AG04449 (cell line): ENCODE measurements at places on chromosomes 1 and 21.
A peak's percentile ranks its signal among the peaks of the same experiment; 100 is the strongest.

DNA sequence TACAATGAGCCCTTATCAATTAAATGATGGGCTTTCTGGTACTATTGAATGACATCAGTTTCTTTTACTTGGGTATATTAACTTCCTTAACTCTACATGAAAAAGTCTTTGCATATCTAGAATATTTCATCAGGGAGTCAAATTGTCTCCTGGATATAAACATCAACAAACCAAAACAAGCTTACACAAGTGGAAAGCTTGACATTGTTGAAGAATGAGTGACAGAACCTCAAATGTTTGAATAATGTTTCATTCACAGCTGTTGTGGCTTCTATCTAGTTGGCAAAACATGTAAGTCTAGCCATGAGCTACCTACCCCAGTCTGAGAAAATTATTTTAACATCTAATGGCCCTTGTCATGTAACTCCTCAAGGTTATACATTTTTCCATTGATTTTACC lies 604.8 kb upstream of the ADAMTS5 start:
- peak; percentile 81 for DNase-seq

GRCh38 chr1:228417061-228417460 lies 400 bp upstream of the TRIM17 start:
- no peak for DNase-seq

DNA sequence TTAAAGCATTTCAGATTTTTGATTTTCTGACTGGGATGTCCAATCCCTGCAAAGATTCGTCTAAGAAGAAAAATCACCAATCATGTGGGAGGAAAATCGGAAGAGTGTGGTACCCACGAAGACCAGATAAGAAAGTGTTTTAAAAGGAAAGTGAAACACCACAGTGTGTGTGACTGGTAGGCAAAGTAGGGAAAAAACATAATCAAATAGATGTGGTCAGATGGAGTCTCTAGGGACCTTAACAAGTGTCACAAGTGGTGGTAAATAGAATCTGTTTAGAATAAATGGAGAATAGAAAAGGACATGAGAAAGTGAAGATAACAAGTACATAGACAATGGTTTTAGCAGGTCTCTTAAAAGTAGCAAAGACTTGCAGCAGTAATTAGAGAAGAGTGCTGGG lies 154.6 kb downstream of the SLC30A10 start:
- DNase-seq = no peak

DNA sequence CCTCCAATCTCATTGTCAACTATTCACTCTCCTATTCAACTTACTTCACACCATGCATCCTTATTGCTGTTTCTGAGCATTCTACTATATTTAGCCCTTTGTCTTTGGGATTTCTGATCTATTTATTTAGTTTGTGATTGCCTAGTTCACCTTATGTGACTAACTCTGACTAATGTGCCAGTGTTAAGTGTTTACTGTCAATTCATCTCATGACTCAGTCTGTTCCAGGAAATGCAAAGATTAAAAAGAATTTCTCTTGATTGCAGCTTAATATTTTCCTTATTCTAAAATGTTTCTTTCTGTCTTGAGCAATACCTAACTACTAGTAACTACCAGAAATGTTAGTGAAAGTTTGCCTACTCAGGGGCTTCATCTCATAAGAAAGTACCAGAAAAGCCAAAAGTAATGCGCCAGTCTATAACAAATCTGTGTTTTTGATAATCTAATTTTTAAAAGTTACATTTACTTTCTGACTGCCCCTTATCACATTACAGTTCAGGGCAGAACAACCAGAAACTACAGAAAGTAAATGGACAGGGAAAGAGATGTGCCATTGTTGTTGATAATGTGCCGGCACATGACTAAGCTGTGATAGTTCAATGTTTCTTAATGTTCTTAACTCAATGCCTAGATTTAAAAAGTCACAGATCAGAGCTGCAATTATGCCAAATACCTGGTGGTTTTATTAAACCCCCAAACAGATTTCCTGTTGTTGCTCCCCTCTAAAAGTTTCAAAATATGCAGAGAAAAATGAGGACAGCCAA lies 556.5 kb downstream of the PTBP2 start:
- DNase-seq = peak; percentile 5

DNA sequence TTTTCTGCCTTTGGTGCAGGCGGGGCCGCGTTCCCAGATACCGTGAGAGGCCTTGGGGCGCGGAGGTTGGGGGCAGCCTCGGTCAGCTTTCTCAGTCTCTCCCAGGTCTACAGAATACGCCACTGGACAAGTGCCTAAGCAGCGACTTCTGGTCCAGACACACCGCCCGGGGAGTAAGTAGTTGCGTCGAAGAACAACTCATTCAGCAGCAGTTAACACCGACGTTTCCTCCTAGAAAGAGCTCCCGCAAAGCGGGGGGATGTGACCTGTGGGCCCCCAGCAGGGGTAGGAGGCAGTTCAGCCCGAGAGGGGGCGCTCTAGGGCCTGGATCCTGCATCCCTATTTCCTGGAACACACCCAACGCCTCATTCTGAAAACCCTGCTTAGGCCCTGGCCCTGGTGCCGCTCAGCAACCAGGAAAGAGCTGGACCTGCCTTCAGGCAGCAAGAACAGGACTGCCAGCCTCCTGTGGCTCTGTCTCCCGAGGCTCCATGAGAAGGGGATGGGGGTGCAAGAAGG lies 6.5 kb upstream of the BARHL2 start:
- DNase-seq = no peak

DNA sequence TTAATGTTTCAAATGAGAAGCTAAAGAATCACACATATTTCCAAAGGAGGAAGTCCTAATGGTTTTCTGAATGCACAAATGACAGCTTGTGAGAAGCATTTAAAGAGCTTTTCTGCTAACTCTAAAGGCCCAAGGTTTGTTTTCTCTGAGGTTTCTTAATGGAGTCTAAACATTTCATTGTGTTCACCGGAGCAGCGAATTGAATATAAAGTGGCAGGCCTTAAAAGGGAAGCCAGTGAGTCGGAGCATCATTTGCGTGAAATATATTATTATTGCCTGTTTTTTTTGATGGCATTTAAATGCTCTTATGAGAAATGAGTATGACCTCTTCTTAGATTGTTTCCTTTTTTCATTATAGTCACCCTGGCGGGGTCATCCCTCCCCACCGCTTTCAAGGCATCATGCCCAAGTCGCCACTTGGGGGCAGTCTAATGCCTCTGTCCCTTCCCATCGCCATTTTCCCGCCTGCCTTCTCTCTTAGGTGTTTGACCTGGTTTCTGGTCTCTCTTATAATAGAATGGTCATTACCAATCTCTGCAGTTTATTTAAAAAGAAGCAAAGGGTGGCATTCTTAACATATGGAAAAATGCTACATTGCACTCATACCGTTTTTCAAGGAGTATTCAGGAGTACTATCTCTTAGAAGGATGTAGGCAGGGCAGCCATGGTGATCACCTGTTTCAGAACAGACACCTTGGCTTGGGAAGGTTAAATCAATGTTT lies 25.3 kb upstream of the OVAAL start:
- no peak for DNase-seq
